Keratinocyte (primary cell): ENCODE measurements at places on chromosomes 7 and 10.

DNA sequence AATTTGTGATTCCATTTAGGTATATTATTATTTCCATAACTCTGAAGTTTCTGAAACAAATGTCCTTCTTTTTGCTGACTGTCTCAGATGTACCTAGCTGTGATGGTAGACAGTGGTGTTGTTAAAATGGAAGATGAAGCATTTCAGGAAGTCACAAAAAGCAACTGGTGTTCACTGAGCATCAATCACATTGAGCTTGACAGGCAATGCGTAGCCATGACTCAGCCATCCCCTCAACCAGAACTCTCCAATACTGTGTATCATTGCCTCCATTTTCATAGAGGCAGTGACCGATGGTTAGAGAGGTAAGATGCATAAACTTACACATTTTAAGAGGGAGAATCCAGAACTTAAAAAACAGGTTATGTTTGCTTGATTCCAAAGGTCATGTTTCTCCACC is 434.0 kb downstream of the INHBA start:
- no peak for DNase-seq

- DNase-seq, result no peak
These were observed 96.7 kb downstream of the TWIST1 start for GRCh38 chr7:19020711-19021110.

DNA sequence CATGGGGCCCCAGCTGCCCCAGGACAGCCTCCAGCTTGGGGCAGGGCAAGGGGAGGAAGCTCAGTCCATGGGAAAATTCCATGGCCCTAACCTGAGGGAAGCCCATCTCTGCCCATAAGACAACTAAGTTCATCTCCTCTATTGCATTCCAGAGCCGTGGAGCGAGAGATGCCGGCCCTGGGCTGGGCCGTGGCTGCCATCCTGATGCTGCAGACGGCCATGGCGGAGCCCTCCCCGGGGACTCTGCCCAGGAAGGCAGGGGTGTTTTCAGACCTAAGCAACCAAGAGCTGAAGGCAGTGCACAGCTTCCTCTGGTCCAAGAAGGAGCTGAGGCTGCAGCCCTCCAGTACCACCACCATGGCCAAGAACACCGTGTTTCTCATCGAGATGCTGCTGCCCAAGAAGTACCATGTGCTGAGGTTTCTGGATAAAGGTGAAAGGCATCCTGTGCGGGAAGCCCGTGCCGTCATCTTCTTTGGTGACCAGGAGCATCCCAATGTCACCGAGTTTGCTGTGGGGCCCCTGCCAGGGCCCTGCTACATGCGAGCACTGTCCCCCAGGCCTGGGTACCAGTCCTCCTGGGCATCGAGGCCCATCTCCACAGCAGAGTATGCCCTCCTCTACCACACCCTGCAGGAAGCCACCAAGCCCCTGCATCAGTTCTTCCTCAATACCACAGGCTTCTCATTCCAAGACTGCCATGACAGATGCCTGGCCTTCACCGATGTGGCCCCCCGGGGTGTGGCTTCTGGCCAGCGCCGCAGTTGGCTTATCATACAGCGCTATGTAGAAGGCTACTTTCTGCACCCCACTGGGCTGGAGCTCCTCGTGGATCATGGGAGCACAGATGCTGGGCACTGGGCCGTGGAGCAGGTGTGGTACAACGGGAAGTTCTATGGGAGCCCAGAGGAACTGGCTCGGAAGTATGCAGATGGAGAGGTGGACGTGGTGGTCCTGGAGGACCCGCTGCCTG is 4.3 kb downstream of the AOC1 start:
- no peak for DNase-seq

DNA sequence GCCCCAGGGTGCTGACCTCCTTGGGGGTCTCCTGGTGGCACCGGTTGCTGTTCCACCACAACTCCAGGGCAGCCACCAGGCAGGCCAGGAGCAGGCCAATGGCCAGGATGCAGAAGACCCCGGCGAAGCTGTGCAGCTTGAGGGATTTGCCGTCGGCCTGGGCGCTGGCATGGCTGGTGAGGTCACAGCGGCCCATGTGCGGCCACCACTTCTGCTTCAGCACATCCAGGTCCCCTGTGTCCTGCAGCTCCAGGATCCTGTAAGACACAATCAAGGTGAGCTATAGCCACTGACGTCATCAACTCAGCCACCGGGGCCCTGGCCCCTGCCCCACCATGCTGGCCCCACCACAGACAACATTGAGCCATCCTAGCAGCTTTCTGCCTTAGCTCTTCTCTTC is 753.2 kb downstream of the GRID1 start:
- no peak for DNase-seq

DNA sequence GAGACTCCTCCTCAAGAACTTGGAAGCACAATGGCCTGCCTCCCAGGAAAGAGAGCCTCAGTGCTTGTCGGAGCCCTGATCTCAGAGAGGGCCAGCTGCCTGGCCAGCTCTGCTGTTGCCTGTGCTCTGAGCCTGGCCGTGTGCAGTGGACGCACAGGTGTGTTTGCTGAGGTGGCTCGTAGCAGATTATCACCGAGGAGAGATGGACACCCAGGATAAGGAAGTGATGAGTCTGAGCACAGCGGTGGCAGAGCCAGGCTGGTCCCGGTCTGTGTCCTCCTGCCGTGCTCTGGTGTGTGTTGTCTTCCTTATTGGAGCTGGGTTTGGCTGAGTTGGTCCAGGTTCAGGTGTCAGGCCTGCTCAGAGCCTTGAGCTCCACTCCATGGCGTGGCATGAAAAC is 208.5 kb downstream of the EBF3 start:
- DNase-seq, result no peak

- DNase-seq, result no peak
These were observed 6.9 kb upstream of the ATP6V0E2 start for GRCh38 chr7:149866779-149867447.
